ENCODE measurements at places on chromosomes 16 and 17. TPM values are rescaled to one million over a fixed set of nuclear protein-coding genes. Genes with fewer than 3 reads are reported as not detected.

CUEDC1 gene
- 0.24 TPM for polyA plus RNA-seq

CCT6B gene
- 5.4 TPM for polyA plus RNA-seq

TMEM235 gene
- not detected for polyA plus RNA-seq

NRN1L gene
- polyA plus RNA-seq = 3.1 TPM

CREBBP gene
- polyA plus RNA-seq = 6.4 TPM

PFAS gene
- polyA plus RNA-seq = 4.5 TPM

GGT6 gene
- not detected for polyA plus RNA-seq
